ENCODE measurements at places on chromosomes 3 and 15.

- no peak for DNase-seq
Measured at GRCh38 chr3:47409688-47410416, 29.0 kb downstream of the PTPN23 start.

DNA sequence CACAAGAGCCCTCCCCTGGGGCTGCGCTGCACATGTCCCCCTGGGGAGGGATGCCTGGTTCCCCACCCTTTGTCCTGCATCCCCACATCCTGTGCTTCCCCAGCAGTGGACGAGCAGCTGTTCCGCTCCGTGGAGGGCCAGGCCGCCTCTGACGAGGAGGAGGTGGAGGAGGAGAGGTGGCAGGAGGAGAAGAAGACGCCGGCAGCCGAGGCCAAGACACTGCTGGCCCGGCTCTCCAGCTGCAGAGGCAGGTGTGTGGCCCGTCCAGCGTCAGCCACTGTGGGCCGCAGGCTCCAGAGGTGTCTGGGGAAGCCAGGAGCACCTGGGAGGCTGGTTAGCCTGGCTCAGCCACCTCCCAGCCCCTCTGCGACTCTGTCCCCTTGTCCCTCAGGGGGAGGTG lies 27.9 kb upstream of the GP9 start:
- no peak for DNase-seq

DNA sequence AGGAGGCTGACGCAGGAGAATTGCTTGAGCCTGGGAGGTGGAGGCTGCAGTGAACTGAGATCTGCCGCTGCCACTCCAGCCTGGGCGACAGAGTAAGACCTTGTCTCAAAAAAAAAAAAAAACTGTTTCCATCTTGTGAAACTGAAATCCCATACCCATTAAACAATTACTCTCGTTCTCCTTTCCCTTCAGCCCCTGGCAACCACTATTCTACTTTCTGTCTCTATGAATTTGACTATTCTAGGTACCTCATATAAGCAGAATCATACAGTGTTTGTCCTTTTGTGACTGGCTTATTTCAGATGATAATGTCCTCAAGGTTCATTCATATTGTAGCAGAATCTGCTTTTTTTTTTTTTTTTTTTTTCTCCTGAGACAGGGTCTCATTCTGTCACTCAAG lies 51.5 kb upstream of the UBE2E1 start:
- no peak for DNase-seq

DNA sequence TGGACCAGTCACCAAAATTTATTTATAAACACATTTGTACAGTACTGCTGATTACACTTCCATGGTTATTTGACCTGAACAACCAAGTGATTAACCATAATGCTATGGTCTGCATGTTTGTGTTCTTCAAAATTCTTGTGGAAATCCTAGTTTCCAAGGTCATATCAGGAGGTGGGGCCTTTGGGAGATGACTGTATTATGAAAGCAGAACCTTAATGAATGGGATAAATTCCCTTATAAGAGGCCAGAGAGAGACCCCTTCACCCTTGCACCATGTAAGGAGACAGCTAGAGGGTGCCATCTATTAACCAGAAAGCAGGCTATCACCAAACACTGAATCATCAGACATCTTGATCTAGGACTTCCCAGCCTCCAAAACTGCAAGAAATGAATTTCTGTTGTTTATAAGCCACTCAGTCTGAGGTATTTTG lies 1.9 kb downstream of the SCAPER start:
- peak; percentile 7 for DNase-seq

GRCh38 chr3:193640728-193641439 lies 47.9 kb downstream of the OPA1 start:
- no peak for DNase-seq

DNA sequence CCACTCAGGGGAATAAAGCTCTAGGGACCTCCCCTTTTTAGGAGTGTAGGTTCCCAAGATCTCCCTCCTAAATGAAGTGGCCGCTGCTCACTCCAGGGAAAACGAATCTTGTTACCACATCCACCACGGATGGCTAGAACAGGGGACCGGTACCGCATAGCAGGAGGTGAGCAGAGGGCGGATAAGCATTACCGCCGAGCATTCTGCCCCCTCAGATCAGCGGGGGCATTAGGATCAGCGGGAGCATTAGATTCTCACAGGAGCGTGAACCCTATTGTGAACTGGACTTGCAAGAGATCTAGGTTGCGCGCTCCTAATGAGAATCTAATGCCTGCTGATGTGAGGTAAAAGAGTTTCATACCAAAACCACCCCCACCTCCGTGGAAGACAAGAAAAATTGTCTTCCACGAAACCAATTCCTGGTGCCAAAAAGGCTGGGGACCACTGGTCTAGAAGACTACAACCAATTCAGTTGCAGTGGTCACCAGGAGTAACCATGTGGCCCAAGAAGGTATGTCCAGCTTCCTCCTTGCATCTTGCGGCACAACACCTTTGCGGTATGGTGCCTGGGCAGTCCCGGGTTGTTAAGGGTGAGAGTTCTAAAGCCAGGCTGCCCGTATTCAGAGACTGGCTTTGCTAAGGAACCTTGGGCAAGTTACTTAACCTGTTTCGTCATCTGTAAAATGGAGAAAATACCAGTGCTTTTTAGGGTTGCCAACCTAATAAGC lies 1.1 kb upstream of the SS18L2 start:
- DNase-seq, result no peak

GRCh38 chr3:52428151-52429005 lies 16.5 kb downstream of the SEMA3G start:
- peak; percentile 64 for DNase-seq

DNA sequence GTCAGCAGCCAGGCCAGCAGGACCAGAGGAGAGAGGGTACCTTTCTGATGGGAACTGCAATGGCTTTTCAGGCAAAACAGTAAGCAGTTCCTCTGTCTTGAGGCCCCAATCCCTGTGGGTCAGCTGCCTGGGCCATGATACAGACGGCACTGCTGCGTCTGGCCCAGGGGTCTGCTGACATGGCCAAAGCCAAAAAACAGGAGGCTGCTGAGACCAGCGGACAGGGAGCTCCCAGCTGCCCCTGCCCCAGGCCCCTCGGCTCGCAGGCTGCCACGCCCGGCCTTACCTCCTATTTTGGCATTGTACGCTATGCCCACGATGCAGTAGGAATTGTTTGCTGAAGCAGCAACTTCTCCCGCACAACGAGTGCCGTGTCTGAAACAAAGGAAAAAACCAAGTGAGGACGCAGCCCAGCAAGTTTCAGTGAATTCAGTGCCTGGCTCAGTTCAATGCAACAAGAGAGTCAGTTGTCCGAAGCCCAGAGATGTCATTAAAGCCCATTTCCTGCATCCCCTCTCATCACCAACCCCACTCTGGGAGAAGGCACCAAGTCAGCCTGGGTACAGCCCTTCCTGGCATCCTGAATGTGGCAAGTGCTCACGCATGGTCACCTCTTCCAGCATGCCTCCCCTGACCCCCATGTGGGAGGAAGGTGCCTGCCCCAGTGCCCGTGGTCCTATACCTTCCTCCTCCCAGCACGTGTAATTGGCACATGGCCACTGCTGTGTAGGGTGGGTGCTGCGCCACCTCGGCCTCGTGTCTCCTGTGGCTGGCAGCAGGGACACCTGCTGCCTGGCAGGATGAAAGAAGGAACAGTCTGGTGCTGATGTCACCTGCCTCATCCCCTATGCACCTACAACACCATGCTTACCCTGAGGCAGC lies 61.7 kb downstream of the PCSK6 start:
- DNase-seq, result no peak

- DNase-seq, result peak; percentile 77
Measured at GRCh38 chr3:177150970-177151627, 46.2 kb downstream of the TBL1XR1 start.

- no peak for DNase-seq
Measured at GRCh38 chr3:178658694-178659325, 122.6 kb downstream of the KCNMB2 start.

DNA sequence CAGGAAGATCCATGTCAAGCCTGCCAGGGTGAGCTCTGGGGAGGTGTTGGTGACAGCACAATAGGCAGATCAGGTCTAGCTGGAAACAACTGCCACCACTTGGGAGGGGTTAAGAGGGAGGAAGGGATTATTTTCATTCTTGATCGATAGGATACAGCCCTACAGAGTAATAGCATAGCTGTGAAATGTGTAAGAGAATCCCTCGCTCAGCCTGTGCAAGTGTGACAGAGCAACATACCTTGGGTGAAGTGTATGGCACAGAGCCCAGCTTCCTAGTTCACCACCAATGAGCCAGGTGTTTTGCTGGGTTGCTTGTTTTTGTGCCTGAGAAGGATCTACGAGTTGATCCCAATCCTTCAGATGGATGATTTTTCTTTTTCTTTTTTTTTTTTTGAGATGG lies 9.2 kb upstream of the DCUN1D1 start:
- DNase-seq, result no peak

DNA sequence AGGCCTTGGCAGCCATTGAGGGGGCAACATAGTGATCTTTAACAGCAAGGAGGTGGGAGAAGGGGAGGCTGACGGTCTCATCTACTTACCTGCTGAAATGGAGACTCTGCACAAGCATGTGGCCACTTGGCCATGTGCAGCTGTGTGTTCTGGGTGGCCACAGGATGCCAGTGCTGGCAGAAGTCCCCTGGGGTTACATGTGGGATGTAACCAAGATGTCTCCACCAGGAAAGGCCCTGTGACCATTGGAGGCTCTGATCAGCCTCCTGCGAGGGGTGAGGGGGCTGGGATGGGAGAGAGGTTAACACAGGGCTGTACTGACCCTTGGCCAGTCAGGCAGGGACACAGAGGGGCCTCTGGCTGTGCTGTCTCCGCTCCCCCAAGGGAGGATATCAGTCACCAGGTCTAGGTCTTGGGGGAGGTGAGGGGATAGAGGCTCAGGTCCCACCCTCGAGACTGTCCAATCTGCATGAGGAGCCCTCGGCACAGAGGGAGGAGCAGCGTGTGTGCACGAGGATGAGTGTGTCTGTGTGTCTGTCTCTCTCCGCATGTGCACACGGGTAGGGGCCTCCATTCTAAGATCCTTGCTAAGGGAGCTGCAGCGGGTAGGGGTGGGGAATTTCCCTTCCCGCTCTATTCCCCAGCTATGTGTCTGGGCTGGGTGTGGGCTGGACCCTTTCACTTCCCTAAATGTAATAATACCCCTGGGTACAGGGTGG lies 19.5 kb downstream of the PRKCD start:
- DNase-seq, result no peak

- DNase-seq, result no peak
Measured at GRCh38 chr3:49460188-49460890, 9.7 kb upstream of the DAG1 start.

- DNase-seq, result no peak
Measured at GRCh38 chr15:63200464-63201249, 11.3 kb downstream of the RAB8B start.

GRCh38 chr3:175512700-175513099 lies 653.6 kb downstream of the NAALADL2 start:
- no peak for DNase-seq

- no peak for DNase-seq
Measured at GRCh38 chr3:196772102-196772501, 32.4 kb downstream of the PAK2 start.

GRCh38 chr3:50435371-50436113 lies 67.9 kb downstream of the CACNA2D2 start:
- peak; percentile 2 for DNase-seq

GRCh38 chr3:101171681-101172191 lies 148.6 kb downstream of the IMPG2 start:
- no peak for DNase-seq

GRCh38 chr3:44974416-44974815 lies 1.6 kb downstream of the ZDHHC3 start:
- DNase-seq, result peak; percentile 50

DNA sequence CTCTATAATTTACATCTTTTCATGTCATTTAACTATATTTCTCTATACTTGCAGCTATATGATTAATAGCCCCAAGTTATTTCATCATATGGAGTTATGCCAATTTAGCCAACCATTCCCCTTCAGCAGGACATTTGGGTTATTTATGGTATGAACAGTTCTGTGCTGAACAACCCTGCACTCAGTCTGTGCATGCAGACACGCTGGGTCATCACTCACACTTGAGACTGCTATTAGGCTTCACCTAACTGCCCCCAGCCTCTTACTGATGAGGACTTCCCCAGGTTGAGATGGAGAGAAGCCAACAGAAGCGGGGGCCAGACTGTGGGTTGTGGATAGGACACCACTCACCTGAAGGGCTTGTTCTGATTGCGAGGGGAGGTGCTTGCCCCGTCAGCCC lies 7.3 kb downstream of the TADA3 start:
- DNase-seq, result no peak

DNA sequence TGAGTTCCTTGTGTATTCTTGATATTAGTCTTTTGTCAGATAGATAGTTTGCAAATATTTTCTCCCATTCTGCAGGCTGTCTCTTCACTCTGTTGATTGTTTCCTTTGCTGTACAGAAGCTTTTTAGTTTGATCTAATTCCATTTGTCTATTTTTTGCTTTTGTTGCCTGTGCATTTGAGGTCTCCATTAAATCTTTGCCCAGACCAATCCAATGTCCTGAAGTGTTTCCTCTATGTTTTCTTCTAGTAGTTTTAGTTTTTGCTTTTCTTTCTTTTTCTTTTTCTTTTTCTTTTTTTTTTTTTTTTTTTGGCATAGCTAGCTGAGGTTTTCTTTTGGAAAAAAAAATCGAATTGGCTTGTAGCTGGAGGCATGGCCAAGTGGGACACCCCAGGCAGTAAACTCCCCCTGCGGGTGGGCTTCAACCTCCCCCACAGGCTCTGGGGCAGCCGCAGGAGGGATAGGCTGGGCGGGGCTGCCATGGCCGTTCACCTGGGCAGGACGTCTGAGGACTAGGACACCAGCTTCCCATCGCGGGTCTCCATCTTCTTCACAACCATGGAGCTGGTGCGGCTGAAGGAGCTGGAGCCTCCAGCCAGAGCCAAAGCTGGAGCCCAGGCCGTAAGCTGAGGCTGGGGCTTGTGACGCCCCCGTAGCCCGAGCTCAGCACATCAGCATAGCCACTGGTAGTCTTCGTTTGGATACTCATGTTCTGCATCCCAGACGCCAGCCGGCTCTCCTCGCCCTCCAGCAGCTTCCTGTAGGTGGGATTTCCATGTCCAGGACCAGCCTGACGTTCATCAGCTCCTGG lies 16.2 kb upstream of the PSTPIP1 start:
- no peak for DNase-seq

DNA sequence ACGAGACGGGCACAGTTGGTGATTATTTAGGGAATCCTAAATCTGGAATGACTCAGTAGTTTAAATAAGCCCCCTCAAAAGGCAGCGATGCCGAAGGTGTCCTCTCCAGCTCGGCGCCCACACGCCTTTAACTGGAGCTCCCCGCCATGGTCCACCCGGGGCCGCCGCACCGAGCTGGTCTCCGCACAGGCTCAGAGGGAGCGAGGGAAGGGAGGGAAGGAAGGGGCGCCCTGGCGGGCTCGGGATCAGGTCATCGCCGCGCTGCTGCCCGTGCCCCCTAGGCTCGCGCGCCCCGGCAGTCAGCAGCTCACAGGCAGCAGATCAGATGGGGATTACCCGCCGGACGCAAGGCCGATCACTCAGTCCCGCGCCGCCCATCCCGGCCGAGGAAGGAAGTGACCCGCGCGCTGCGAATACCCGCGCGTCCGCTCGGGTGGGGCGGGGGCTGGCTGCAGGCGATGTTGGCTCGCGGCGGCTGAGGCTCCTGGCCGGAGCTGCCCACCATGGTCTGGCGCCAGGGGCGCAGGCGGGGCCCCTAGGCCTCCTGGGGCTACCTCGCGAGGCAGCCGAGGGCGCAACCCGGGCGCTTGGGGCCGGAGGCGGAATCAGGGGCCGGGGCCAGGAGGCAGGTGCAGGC lies 318.0 kb downstream of the FGF12 start:
- DNase-seq, result no peak

- no peak for DNase-seq
Measured at GRCh38 chr3:148556664-148557063, 141.0 kb upstream of the AGTR1 start.

- DNase-seq, result no peak
Measured at GRCh38 chr3:29384640-29385039, 103.8 kb downstream of the RBMS3 start.

GRCh38 chr3:15538345-15538744 lies 16.8 kb upstream of the COLQ start:
- no peak for DNase-seq
